Stimulated activated CD4-positive, alpha-beta T cell treated with anti-CD3 and anti-CD28 coated beads, Interleukin-12 subunit alpha, Interleukin-12 subunit beta, amount 100 ng/mL, for 4 hours (primary cell): ENCODE measurements at places on chromosomes 13 and 19.

GRCh38 chr19:12944104-12944674 lies 1.5 kb upstream of the RAD23A start:
- no peak for DNase-seq

GRCh38 chr19:5693195-5694166 lies 3.4 kb downstream of the RPL36 start:
- no peak for DNase-seq

DNA sequence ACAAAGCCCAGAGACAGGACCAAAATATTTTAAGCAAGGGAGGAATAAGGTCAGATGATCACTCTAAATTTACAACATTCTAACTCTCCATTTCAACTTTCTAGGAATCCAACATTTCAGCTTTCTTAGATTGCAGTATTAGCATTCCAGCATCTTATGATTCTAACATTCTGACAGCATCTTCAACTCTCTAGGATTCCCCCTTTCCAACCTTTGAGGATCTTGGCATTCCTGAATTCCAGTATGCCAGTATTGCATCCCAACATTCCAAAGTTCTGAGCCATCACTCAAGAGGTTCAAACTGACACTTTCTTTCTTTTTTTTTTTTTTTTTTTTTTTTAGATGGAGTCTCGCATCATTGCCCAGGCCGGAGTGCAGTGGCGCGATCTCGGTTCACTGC lies 13.8 kb downstream of the TGFB1 start:
- no peak for DNase-seq

GRCh38 chr19:4504297-4504701 lies 14.0 kb downstream of the PLIN4 start:
- DNase-seq, result no peak

- no peak for DNase-seq
Observed at GRCh38 chr13:41302743-41303142, 8.3 kb upstream of the NAA16 start.

GRCh38 chr19:1009041-1009980 lies 9.1 kb downstream of the GRIN3B start:
- no peak for DNase-seq
